ENCODE measurements at places on chromosomes 7 and 10. TPM values are rescaled to one million over a fixed set of nuclear protein-coding genes. Genes with fewer than 3 reads are reported as not detected.

Gene SP4
- 18.4 TPM for total RNA-seq

Gene ZNF485
- 9.9 TPM for total RNA-seq

Gene PILRB
- 35.8 TPM for total RNA-seq

Gene ARMC10
- 42.3 TPM for total RNA-seq
